ENCODE measurements at places on chromosomes 16 and 17.

GRCh38 chr17:61106354-61106753 lies 293.3 kb upstream of the TBX2 start:
- no peak for DNase-seq

GRCh38 chr17:73841431-73842060 lies 197.3 kb upstream of the SDK2 start:
- DNase-seq, result no peak

DNA sequence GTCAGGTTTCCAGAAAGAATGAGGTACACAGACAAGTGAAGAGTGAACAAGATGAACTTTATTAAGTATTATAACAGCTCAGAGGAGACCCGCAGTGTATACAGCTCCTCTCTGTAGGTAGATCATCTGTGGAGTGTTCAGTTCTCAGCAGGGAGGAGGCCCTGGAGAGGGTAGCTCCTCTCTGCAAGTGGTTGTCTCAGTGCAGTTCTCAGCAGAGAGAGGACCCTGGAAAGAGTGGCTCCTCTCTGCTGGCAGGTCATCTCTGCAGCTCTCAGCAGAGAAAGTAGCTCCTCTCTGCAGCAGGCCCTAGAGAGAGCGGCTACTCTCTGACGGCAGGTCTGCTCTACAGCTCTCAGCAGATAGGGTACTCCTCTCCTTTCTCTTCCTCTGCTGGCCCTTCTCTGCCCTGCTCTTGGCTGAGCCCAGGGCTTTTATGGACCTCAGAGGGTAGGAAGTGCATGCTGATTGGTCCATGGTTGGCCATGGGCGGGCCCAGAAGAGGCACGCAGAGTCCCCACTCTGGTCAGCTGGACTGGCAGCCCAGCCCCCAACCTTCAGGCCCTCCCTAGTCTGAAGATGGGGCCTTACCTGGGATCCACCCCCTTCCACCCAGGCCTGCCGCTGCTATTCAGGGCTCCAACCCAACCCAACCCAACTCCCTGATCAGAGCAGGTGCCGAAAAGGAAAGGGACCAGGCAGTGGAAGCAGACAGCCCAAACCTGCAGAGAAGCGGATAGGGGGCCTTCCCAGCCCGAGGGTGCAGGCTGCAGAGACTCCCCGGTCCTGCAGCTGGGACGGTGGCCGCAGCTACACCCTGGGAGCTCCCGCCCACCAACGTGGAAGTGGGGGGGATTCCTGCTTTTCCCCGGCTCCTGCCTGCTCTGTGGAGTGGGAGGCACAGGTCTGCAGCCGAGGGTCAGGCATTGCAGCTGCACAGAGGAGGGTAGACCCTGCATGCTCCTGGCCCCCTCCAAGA lies 18.5 kb upstream of the DNAJA2 start:
- DNase-seq, result no peak

GRCh38 chr16:78437352-78437968 lies 338.0 kb downstream of the WWOX start:
- DNase-seq, result peak; percentile 1

GRCh38 chr17:17089796-17090641 lies 47.8 kb downstream of the MPRIP start:
- no peak for DNase-seq

DNA sequence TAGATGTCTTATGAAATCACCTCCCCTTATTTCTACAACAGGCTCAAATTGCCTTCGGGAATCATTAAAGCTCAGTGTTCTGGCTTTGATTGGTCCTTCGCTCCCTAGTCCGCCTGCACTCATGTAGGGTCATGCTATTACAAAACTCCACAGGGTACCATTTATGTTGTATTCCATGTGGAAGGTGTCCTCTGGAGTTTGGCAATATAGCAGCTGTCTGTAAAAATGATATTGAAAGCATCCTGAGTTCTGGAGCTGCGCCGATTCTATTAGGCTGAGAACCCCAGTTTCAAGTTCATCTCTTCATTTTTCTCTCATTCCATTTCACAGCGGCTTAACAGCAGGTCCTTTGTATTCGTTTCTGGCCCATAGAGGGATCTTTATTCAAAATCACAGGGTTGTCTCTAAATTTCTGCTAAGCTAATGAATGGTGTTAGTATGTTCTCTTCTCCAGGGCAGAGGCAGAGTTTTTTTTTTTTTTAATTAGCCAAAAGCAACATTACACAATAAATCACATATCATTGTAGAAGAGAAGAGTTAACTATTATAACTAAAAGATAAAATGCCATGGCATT lies 71.9 kb upstream of the TEKT1 start:
- no peak for DNase-seq

- DNase-seq, result no peak
These were observed 3.2 kb downstream of the GJD3 start for GRCh38 chr17:40361063-40361924.

DNA sequence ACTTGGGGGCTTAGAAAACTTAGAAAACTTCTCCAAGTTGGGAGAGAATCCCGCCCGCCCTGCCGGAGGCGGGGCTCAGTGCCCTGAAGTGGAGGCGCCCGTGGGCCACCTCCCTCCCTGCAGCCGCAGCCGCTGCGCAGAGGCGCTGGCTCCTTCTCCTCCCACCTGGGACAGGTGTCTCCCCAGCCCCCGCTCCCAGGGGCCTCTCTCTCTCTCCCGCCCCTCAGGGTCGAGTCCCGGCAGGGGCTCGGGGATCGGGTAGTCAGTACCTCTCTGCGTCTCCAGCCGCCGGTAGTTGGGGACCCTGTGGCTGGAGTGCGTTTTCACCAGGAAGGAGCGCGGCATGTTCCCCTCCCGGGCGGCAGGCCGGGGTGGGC lies 257 bp downstream of the SNAI3 start:
- DNase-seq, result no peak

DNA sequence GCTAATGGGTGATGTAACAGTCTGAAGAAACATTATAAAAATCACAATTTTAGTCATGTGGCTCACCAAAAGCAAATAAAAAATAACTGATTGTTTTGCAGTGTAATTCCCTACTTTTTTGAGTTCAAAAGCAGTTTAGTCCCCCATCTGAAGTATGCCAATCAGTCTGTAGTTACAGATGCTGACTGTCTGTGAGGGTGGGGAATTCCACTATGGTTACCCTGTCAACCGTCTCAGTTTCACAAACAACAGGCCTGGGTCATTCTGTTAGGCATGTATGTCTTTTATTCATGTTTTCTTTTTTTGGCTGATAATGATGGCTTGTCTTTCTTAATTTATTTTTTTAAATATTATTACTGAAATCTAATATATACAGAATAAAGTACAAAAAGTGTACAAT lies 69.3 kb downstream of the STXBP4 start:
- DNase-seq, result no peak

DNA sequence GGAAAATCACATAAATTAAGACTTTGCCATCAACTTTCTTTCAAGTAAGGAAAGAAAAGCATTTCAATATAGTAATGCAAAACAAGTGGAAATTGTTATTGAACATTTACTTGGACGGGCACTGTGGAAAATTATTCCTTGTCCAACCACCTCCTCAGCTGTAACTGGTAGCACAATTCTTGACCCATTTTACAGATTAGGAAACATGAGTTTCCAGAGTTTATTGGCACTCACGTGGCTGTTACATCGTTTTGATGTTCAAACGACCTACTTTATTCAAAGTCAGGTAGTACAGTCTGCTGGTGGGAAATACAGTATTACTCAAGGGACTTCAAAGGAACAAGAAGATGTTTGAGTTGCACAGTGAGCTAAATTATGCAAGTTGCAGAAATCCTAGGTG lies 866 bp upstream of the PCTP start:
- no peak for DNase-seq

All from activated T-cell treated with anti-CD3 and anti-CD28 coated beads for 24 hours (primary cell).